ENCODE measurements at places on chromosomes 6 and 20.

DNA sequence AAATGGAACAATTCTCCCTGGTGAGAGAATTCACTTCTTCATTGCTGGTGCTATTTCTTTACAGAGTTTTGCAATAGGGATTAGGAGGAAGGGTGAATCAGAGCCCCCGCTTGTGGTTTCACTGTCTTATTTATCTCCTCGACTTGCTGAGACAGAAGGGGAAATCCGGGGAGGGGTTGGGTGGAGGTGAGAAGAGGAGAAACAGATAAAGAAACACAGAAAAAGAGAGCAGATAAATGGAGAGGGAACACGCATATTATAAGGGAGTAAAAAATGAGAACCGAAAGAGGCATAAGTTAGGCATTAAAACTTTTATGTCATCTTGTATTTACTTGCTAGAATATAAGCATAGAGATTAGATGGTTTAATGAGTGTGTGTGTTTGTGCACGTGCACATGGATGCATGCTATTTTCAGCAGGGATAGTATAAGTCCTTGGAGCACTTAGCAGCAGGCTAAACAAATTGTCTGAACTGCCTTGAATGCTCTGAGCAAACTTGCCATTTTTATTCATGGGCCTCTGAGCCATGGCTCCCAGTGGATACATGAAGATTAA lies 105.0 kb downstream of the OLIG3 start:
- DNase-seq = no peak

DNA sequence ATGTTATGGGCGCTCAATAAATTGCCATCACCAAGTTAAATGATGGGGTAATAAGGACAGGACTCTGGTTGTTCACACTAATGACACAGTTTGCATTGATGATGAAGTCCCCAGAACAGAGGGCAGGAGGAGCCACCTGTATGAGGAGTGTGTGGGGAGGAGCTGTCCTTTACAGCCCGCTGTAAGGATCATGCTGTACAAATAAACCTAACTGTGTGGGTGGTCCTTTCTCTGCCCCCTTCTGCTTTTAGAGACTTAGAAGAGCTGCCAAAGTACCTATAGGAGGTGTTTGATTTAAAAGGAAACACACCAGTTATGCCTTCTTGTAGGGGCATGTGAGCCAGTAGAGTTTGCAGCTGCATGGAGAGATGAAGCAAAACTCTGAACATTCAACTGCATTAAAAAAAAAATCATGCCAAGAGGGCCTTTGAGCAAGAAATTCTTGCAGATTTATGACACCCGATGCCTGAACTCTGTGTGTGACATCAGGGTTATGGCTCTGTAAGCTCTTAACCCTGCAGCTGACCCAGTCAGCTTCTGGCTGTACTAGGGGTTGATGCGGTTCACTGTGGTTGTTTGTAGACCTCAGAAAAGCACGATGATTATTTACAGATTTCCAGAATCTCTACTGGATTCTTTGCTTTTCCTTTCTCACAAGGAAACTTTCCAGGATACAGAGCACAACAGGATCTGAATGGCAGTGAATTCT lies 67.4 kb downstream of the UST start:
- no peak for DNase-seq

GRCh38 chr20:33507461-33507860 lies 17.6 kb downstream of the CBFA2T2 start:
- no peak for DNase-seq

DNA sequence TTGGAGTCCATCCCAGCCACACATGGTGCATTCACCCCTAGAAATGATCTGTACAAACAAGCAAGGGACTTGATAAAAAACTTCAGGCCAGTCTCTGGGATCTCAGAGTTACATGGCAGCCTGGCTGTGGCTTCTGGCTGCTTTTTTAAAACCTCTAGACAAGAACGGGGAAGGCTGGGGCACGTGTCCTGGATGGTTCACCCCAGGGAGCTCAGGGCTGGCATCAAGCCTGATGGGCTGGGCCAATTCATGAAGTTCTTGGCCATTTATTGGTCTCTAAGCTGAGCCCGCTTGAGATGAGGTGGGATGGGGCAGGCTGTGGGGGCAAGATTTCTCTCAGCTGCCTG lies 10.4 kb upstream of the ZFAND3 start:
- no peak for DNase-seq

DNA sequence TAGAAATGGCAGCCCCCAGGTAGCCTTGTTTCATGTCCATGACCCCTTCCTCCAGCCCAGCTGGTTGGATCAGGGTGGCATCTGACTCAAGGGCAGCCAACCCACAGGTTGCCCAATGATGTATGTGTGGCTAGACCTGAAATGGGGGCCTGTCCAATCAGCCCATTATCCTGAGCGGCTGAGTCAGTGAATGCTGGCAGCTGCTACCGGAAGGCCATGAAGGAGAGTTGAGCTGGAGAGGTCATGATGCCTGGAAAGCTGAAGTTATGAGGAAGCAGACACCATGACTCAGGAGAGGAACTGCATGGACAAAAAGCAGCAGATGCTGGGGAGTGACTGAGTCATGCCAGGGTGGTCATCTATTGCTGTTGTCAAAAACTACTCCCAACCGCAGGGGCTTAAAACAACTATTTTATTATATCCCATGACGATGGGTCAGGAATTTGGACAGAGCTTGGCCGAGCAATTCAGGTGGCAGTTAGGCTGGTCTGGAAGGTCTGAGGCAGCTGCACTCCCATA lies 67.3 kb downstream of the MDGA1 start:
- no peak for DNase-seq

DNA sequence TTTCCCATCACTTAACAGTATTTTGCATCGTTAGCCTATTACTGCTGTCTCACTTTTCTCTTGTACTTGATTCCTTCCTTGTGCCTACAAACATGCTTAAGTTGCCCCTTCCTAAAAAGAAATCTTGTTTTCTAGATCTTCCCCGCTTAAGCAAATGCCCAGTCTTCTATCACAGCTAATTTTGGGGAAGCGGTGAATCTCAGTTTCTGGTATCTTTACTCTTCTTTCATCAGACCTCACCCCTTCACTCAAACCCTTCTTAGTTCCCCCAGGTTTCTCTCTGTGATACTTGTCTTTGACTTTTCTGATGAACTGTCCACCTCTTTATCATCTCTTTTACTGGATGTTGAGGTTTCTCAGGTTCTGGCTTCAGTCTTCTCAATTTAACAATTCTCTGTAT lies 14.2 kb downstream of the VAPB start:
- DNase-seq = no peak

DNA sequence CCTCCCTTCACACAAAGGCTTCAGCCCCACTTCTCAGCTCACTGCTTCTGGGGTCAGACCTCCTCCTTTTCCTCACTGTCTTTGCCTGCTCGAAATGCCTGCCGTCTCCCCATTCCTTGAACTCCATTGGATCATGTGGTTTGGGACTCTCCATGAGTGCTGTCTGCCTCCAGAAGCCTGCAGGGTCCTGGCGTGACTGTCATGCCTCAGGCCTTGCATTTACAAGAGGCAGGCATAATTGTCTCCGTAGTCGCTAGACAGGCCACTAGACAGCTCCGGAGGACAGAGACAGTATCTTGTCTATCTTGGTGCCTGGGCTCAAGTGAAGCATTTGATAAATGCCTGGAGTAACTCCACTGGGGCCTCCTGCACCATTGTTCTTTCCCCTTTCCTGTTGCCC lies 15.3 kb downstream of the PNLDC1 start:
- no peak for DNase-seq

- no peak for DNase-seq
These were observed 17.7 kb upstream of the CDH4 start for GRCh38 chr20:61234224-61234890.

- DNase-seq = no peak
These were observed 19.8 kb upstream of the TBC1D22B start for GRCh38 chr6:37237789-37238188.

GRCh38 chr6:45507186-45507585 lies 129.5 kb upstream of the SUPT3H start:
- DNase-seq = no peak

DNA sequence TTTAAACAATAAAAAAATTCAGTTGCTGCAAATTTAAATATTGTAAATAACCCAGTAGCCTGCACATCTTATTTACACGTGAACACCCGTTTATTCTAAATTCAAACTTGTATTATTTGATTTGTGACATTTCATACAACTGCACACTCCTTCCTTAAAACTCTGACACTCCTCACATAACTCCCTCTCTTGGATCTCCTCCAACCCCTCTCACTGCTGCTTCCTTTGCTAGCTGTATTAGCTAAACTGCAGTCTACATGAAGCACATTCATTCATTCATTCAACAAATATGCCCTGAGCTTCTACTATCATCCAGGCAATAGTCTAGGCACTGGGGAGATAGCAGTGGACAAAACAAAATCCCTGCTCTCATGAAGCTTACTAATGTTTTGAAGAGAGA lies 47.0 kb downstream of the FBXL4 start:
- DNase-seq = no peak

- DNase-seq = no peak
These were observed 132.5 kb upstream of the NEDD9 start for GRCh38 chr6:11364971-11365397.

GRCh38 chr6:169935348-169935718 lies 183.9 kb downstream of the ERMARD start:
- no peak for DNase-seq

DNA sequence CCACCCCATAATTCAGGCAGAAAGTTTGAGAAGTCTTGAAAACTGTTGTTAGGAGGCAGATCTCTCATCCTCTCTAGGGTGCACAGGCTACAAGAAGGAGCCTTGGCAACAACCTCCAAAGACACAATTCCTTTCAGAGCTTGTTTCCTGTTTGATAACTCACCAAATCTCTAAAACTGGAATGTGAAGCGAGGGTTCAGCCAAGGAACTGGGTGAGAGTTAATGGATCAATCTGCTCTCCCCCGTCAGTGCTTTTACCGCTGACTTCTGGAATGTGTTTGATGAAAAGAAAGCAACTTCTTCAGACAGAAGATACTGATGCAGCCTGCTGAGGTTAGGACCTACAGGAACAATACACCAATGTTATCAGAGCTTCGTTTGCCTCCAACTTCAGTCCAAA lies 171.8 kb upstream of the BMP2 start:
- no peak for DNase-seq

- no peak for DNase-seq
These were observed 64.7 kb upstream of the MTHFD1L start for GRCh38 chr6:150800674-150801314.

GRCh38 chr20:64196309-64196708 lies 32.1 kb downstream of the MYT1 start:
- DNase-seq = no peak

DNA sequence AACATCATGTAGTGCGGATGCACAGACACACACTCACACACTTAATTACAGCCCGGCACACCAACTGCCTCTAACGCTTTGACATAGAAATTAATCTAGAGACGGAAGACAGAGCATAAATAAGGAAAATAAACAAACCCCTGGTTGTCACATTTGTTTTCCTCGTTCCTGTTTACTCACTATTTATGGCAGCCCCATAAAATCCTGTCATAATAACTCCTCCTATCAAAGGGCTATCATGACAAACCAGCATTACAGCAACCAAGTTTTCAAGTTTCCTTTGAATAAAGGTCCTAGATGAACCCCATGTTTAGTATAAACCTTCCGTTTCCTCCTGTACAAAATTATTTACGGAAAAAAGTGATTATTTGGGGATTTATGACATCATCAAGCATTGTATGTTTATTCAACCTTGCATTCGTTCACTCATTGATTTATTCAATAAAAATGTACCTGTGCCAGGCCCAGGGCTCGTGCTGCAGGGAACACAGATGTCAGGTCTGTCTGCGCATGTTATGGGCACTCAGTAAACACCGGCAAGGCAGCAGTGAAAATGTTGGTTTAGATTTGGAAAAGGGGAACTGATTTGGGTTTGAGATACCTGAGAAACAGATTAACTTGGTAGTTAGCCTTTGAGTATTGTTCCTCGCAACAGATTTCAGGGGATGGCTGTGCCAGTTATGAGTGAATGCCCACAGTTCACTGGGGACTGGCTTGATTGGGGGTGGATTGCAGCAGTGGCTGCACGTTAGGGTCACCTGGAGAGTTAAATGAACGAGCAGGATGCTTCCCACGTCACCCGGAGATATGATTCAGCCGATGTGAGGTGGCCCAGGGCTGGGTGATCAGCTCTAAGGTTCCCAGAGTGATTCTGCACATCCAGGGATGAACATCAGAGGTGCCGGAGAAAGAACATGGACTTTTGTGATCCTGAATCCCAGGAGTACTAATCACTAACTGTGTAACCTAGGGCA lies 295.3 kb upstream of the FOXQ1 start:
- DNase-seq = no peak

DNA sequence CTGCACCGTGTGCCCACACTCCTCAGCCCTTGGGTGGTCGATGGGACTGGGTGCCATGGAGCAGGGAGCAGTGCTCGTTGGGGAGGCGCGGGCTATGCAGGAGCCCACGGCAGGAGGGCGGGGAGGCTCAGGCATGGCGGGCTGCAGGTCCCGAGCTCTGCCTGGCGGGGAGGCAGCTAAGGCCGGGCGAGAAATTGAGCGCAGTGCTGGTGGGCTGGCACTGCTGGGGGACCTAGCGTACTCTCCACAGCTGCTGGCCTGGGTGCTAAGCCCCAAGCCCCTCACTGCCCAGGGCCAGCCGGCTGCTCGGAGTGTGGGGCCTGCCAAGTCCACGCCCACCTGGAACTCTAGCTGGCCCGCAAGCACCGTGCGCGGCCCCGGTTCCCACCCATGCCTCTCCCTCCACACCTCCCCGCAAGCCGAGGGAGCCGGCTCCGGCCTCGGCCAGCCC lies 55.9 kb upstream of the ECI2 start:
- no peak for DNase-seq

DNA sequence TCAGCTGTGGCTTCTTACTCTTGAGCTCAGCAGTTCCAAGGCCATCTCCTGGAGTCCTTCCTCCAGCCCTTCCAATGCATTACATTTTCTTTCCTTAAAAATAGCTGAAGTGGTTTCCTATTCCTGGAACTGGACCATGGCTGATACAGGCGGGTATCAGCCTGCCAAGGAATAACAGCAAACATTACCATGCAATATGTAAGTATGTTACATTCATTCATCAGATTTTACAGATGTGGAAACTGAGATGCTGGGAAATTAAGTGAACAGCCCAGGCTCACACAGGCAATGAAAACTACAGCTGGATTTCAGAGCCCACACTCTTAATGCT lies 100.4 kb downstream of the NRN1 start:
- DNase-seq = no peak

GRCh38 chr6:145022199-145022796 lies 713.0 kb downstream of the EPM2A start:
- DNase-seq = peak; percentile 47

GRCh38 chr6:26536571-26537159 lies 1.5 kb upstream of the HMGN4 start:
- DNase-seq = peak; percentile 62

DNA sequence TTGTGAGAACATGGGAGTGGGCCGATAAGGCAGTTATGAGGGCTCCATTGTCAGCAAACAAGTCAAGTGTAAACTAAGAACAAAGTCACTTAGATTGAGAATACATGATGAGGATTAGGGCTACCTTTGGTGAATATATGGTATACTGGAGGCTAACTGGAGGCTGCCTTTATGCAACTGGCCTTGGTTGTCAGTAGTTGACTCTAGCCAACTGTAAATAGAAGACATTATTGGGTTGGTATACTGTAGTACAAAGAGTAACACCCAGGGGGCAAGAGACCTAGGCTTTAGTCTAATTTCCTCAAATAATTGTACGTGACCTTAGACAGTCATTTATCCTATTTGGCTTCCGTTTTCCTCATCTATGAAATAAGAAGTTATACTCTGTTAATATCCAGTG lies 235.2 kb downstream of the ARID1B start:
- DNase-seq = no peak

GRCh38 chr6:149933036-149933435 lies 8.8 kb upstream of the ULBP2 start:
- DNase-seq = no peak

- no peak for DNase-seq
These were observed 185.1 kb downstream of the SMOC2 start for GRCh38 chr6:168626046-168626602.

GRCh38 chr6:75412969-75413662 lies 80.5 kb downstream of the FILIP1 start:
- no peak for DNase-seq

All from NCI-H524 (cell line).